ENCODE measurements at places on chromosomes 5 and 9.
A peak's percentile ranks its signal among the peaks of the same experiment; 100 is the strongest.

GRCh38 chr9:8860925-8861324 is 1061.3 kb upstream of the DMAC1 start:
- no peak for DNase-seq

GRCh38 chr5:42230839-42231238 is 192.4 kb upstream of the GHR start:
- no peak for DNase-seq

DNA sequence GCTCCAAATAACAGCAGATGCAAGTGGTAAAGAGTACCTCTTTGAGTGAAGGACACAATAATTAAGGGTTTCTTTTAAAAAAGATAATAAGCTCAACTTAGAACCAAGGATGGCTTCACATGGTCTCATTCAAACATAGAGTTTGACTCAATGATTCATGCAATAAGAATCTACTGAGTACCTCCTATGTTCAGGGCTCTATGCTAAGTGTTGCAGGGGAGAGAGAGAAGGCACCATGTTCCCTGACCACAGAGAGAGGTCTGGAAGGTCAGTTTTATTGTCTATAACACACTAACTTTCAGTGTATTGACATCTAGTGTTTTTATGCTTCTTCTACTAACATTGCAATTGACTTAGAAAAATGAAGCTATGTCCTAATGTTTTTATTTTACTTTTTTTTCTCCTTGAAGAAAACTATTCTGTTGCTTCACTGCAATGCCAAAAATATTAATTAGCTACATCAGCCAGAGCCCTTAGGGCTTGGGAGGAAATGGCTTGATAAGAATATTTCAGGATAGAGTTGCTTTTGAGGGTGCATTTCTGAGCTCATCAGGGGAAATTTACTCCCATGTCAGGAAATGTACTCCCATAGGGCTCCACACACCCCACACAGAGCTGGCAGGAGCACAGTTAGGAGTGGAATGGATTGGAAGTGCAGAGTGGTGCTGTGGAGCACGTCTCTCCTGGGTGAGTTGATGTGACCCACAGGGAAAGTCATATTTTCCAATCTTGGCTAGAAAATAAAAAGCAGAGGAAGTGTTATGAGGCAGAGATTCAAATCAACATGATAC is 106.6 kb downstream of the PDE8B start:
- no peak for DNase-seq

DNA sequence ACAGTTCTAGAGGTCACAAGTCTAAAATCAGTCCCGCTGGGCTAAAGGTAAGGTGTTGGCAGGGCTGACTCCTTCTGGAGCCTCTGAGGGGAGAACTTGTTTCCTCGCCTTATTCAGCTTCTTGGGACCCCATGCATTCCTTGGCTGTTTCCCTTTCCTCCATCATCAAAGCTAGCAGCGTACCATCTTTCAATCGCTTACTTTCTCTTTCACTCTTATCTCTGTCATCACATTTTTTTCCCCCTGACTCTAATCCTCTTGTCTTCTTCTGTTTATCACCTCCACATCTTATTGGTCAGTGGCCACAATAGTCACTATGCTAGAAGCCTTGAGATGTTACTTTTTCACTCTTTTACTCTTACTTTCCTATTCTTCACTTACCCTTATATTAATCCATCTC is 72.5 kb upstream of the SPEF2 start:
- DNase-seq = no peak

DNA sequence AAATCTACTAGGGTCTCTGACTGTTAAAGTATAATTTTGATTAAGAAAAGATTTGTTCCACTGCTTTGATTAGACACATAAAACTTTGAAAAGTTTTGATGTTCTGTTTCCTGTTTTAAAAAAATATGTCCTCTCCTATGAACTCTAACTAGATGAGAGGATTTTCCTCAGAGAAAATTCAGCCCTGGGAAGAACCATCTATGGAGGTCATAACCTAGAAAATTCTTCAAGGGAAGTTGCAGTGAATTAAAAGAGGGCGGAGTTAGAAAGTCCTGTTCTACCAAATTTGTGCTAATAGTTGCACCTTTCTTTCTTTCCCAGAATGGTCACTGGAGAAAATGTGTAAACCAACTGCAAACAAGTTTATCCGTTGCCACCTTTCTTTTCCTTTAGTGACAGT is 27.7 kb downstream of the PIK3R1 start:
- no peak for DNase-seq

DNA sequence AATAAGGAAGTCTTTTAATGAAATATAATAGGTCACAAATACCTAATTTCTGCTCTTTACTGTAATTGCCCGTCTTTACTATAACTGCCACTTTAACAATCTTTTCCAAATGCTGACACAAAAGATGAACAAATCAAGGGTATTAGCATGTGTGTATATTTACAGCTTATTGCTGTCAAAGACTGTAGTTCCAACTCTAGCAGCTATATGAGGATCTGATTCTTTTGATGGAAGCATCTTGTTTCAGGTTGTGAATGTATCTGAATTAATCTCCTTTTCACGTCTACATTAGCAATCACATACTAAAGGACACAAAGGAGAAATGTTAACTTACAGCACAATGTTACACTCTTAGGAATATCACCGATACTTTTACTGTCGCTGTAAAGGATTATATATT is 27.9 kb downstream of the RFX3 start:
- no peak for DNase-seq

- DNase-seq = no peak
Measured at GRCh38 chr5:171957591-171958251, 48.7 kb downstream of the FBXW11 start.

GRCh38 chr5:7978991-7979390 is 110.0 kb downstream of the MTRR start:
- no peak for DNase-seq

DNA sequence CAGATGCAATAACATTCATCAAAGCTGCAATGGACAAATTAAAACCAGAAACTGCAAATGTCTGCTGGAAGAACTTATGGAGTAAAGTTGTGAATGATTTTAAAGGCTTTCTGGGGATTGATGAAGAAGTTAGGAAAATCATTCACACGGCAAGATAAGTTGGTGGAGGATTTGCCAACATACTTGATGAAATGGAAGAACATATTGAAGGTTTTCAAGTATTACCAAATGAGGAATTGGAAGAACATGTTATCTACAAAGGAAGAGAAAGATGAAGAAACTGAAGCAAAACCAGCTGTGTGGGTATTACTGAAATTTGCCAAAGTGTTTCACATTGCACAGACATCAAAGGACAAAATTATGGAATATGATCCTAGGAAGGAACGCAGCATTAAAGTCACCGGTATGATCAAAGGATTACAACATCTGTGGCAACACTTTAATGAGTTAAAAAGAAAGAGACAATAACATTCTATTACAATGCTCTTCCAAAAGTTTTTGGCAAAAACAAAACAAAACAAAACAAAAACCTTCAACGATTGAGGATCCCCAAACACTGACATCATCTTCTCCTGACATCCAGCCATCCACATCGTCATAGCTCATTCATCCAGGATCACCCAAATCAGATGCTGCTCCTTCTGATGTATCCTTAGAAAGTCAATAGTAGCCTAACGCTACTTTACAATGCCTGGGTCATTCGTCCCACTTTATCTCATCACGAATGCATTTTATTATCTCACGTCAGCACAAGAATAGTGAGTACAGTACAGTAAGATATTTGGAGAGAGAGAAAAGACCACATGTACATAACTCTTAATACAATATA is 61.3 kb upstream of the SMC5 start:
- no peak for DNase-seq

DNA sequence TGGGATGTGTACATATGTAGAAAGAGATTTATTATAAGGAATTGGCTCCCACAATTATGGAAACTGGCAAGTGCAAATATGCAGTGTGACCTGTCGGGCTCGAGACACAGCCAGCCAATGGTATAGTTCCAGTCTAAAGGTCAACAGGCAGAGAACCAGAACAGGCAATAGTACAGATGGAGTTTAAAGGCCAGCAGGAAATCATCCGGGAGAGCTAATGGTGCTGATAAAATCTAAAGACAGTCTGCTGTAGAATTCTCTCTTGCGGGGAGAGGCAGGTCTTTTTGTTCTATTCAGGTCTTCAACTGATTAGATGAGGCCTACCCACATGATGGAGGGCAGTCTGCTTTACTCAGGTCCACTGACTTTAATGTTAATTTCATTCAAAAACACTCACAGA is 21.8 kb downstream of the ANKRD31 start:
- DNase-seq = no peak

DNA sequence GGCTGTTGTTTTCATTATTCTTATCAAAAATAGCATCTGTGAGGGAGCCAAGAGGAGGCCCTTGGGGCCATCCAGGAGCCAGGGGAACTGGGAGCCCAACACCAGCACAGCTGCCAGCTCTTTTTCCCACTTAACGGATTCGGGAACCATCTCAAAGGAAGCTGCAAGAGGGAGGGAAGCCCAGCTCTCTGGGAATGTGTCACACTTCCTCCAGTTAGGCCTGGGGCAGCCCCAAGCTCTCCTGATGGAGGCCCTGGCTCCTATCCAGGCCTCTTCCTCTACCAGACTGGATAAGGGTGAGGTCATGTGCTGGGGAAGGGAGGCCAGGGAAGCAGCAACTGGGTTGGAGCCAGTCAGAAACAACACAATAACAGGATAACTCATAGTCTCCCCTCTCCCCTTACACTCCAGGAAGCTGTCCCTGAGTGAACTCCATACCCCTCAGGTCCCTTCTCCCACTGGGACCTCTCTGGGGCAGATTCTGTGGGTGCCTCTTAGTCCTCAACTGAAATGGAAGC is 12.7 kb downstream of the CSF2 start:
- DNase-seq = no peak

GRCh38 chr9:105901514-105902109 is 207.3 kb downstream of the TMEM38B start:
- peak; percentile 18 for DNase-seq

- no peak for DNase-seq
Measured at GRCh38 chr5:115962239-115962564, at the start of gene LVRN. TSS of gene LVRN (plus strand) at chr5:115962475. CDS start at chr5:115962618, 143 bp downstream.

DNA sequence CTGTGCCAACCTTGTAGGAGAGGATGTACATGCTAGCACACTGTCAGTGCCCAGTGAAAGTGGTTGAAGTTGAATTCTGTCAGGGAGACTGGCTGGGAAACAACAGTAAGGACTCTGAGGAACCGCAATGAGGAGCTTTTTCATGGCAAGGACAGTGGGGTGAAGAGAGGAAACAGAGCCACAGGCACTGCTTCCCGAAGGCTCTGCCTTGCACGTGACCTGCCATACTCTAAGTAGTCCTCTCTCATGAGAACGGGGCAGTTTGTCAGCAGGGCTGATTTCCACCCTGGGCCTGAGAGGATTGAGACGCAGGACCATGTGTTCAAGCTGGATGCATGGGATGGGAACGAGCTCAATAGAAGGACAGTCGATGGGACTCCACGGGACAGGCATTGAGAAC is 106.6 kb upstream of the CTSL start:
- DNase-seq = no peak

DNA sequence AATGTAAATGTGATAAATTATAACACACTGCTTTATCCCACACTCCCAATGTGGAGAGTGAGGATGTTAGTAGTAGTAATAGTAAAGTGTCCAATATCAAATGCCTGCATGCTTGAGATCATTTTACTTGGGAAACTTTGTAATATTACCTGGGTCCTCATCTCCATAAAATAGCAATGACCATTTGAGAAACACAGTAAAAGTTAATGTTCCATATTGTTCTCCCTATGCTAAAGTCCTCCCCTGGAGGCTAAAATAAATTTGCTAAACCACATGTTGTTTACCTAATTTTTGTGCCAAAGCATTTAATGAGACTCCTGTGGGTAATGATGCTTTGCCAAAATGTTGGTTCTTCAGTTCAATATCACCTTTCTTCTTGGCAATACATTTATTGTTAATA is 291.2 kb downstream of the CDH10 start:
- no peak for DNase-seq

- DNase-seq = peak; percentile 33
Measured at GRCh38 chr9:89750117-89750791, 145.4 kb downstream of the GADD45G start.

- DNase-seq = no peak
Measured at GRCh38 chr5:147956064-147956841, 49.9 kb upstream of the C5orf46 start.

- no peak for DNase-seq
Measured at GRCh38 chr5:524234-524972, at the start of gene SLC9A3. TSS of gene SLC9A3 (minus strand) at chr5:524449.

- DNase-seq = no peak
Measured at GRCh38 chr9:101705135-101705661, 33.2 kb downstream of the GRIN3A start.

DNA sequence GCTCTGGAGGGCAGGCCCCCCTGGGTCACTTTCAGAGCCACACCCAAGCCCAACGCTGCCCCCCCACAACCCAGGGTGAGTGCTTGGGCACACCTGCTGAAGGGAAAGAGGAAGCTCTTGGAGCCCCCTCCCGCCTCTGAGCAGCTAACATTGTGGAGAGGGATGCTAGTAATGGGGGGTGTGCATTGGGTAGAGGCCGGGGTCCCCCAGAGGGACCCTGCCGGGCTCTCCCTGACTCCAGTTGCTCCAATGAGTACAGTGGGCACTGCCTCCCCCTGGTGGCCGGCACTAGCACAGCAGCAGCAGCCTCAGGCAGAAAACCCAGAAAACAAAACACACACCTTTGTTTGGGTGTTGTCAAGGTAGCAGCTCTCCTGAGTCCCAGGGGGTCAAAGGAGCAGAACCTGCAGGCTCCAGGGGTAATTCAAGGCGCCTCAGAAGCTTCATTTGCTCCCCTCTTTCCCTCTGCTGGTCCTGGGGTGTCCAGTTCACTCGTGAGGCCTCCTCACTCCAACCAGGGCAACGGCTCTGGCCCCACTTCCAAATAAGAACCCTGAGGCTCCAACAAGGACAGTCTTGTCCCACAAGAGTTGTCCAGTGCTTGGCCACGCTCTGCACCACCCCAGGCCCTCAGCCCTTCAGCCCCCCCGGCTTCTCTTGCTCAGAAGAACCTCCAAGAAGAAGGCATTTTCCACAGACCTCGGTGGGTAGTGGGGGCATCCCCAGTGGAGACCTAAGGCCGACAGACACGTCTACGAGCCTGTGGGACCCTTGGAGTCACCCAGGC is 16.1 kb downstream of the GBGT1 start:
- DNase-seq = peak; percentile 72

GRCh38 chr9:71690063-71690688 is 78.1 kb downstream of the CEMIP2 start:
- no peak for DNase-seq

Data from anterior cingulate cortex (tissue), 58 donors.